ENCODE measurements at places on chromosomes 2 and 18.

- no peak for DNase-seq
Measured at GRCh38 chr2:112960230-112960825, 17.5 kb upstream of the IL36G start.

DNA sequence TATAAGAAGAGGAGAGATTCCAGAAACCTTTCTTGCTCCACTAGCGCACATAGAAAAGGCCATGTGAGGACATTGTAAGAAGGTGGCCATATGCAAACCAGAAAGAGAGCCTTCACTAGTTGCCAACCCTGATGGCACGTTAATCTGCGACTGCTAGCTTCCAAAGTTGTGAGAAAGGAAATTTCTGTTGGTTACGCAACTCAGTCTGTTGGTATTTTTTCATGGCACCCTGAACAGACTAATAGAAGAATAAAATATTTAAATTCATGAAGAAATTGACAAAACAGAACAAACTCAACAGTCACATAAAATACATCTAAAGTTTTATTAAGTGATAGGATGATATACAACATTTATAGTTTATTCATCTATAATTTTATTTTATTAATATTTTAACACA lies 625.9 kb upstream of the NRXN1 start:
- no peak for DNase-seq

DNA sequence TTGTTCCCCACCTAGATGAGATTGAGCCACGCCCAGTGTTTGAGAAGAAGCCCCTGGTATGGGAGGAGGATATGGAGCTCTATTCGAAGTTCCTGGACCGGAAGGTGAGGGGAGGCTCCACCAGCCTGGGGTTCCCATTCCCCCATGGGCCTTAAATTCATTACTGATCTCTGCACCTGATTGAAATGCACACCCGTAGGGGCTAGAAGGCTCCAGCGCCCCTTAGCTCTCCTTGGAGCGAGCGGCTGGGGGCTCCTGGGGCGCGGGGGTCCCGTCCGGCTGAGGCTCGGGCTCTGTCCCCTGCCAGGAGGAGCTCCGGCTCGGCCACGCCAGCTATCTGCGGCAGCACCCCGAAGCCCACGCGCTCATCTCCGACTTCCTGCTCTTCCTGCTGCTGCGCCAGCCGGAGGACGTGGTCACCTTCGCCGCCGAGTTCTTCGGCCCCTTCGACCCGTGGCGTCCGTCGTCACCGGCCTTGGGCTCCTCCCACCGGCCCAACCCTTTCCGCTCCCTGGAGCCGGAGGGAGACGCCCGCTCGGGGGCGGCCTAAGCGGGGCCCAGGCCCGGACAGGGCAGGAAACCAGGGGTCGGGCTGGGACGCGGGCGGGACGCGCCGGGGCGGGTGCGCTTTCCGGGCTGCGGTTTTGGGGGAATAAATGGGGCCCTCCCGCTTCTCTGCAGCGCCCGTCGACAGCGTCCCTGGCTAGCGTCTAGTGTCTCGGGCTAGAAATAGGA lies 10.9 kb downstream of the CATIP start:
- DNase-seq = peak; percentile 32

DNA sequence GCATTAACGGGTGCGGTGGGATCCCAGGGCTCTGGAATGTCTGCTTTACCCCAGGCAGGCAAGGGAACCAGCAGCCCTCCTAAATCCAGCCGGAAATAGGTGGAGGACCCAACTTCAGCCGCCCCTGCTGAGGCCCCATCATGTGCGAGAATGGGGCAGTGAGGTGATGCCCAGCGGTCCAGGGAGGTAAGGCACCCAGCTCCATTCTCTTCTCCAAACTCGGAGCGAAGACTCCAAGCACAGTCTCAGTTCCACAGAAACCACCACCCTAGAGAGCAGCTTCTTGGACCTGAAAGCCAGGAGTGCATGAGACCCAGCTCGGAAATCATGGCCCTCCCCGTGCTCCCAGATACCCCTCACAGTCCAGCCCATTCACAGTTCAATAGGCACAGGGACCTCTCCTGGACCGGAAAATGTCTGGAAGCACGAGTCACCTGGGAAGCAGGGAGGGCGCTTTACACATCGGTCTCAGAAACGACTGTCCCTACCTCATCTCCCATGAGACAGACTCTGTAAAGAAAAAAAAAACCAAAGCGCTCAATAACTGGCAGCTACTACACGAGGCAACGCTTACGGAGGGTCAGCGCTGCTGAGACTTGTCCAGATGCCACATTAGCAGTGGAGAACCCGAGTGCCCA lies 2.0 kb downstream of the SDC1 start:
- no peak for DNase-seq

GRCh38 chr18:13496691-13497281 lies 229.6 kb downstream of the FAM210A start:
- no peak for DNase-seq

GRCh38 chr18:9287036-9287435 lies 47.5 kb upstream of the TWSG1 start:
- no peak for DNase-seq

DNA sequence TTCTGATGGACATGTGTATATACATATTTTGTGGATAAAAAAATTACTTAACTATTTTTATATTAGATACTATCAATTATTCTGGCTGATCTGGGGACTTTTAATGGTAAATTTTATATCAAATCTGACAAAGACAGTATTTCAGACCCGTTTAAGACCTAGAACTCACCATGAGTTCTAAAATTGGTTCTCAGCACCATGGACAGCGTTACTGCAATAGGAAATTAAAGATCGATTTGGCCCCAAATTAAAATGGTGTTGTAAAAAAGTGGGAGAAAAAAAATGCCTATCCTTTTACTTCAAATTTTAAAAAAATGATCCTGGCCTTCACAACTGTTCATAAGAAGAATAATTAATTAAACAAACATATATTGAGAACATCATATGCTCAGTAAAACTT lies 919 bp upstream of the SCN2A start:
- DNase-seq = peak; percentile 31

- no peak for DNase-seq
Measured at GRCh38 chr2:176851200-176851888, 361.2 kb upstream of the HNRNPA3 start.

GRCh38 chr2:139850254-139850890 lies 1070.2 kb upstream of the NXPH2 start:
- DNase-seq = no peak

- no peak for DNase-seq
Measured at GRCh38 chr2:201794294-201794693, 12.0 kb upstream of the CDK15 start.

- DNase-seq = no peak
Measured at GRCh38 chr2:28101892-28102291, 211.4 kb downstream of the BABAM2 start.

DNA sequence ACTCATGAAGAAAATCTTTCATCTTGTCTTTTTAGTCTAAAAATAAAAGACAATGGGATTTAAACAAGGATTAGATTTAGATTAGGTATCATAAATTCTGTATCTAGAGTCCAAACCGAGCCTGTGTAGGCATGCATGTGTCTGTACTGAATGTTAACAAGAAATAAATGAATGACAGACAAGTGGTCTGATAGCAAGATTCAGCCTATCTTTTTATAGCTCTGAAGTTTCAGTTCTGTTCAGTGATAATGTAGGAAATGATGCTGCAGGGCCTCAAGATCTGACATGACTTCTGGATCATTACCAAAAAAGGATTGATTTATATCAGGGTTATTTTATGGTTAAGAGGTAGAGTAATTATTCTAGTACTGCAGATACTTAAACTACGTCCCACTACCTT lies 137.0 kb upstream of the ATP5MC3 start:
- DNase-seq = no peak

DNA sequence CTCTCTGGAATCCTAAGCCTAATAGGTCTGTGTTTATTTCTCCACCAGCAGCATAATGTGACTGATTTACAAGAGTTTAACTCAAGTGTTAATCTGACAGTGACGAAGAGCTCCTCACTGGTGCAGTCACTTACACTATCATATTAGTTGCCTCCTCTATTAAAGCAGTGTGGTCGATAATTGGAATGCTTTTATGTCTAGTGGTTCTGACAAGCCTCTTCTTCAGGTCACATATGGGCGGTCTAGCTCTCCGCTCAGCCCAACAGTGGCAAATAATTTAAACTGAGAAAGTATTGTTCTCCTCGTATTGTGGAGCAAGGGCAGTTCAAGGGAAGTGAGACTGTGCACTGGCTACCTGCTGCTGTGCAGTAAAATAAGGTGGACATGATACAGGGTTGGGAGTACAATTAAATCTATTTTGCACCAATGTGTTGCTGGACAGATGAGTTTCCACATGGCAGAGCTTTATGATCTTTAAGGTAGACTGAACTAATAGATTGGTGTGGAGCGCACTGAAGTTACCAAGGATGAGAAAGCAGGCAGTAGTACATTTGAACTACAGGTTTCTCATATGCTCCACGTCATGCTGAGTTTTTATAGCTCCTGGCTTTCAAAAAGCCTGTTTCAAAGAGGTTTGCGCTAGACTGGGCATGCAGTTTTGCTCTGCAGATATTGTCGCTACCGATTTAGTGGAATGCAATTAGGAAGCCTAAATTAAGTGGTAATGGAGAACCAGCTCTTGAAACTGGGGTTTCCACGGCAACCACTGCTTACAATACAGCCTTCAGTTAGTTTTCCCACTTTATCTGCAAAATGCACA lies 151.7 kb upstream of the POU3F3 start:
- DNase-seq = no peak

DNA sequence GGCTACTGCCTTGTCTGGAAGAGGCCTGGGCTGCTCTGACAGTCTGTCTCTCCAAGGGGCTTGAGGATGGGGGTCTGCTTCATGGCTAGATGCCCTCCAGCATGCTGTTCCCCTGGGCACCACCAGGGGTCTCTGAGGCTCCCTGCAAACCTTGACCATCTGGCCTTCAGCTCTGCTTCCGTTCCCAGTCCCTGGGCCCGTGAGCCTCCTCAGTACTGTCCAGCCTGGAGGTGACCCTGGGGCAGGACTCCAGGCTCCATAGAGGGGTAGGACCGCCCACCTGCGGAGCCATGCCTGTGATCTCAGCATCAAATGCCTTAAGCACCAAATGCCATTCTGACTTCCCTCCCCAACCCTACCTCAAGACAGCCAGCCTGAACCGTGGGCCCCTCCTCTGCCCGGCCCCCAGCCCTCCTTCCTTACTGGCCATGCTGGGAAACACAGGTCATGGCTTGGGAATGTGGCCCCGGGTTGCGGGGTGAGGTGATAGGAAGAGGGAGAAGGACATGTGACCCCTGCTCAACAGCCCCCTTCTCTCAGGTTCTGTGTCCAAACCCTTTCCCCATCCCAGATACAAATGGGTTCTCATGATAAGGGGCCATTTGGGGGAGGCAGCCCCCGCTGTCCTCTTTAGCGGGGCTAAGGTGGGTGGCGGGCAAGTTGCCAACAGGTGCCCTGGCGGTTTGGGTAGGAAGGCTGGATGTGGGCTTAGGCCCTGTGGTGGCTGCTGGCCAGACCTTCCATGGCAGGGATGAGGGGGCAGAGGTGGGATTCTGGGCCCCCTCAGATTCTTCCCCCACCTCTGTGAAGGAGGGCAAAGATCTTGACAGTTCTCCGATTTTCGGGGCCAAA lies 25.0 kb downstream of the SPEG start:
- no peak for DNase-seq

GRCh38 chr2:188142088-188142487 lies 149.6 kb upstream of the GULP1 start:
- DNase-seq = no peak

GRCh38 chr2:198175271-198175670 lies 370.9 kb downstream of the PLCL1 start:
- no peak for DNase-seq

DNA sequence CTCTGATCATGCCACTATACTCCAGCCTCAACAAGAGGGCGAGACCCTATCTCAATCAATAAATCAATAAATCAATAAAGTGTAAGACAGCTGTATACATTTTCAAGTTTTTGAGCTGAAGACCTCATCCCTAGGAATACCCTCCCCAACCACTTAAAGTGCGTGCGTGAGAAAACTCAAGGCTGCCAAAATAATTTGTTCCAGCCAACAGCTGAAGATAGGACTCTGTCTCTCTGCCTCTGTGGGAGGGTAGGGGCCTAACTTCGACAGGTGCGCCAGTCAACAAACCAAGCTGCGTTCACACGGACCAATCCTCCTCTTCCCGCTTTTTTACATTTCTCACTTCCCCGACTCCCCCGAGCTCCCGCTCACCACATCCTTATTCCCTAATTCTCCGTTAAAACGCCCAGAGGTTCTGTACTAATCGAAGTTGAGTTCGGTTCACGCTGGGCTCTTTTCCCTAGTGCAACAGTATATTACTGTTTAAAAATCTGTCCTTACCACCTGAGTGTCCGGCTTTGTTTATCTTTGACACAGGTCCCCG lies 618 bp downstream of the POLR2D start:
- DNase-seq = peak; percentile 32

DNA sequence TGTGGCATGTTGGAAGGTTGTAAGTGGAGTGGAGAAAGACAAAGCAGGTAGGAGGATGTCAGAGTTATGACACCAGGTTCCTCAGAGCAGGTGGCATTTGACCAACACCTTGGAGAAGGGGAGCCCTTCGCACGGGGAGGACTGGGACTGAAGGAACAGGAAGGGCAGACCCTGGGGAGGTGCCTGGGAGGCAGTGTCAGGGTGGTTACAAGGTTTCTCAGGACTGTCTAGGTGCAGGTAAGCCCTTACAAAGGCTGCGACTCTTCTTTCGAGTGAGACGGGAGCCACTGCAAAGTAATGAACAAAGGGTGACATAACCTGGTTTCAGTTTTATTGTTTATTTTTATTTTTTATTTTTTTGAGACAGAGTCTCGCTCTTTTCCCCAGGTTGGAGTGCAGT lies 84.6 kb downstream of the EIF2AK3 start:
- no peak for DNase-seq

DNA sequence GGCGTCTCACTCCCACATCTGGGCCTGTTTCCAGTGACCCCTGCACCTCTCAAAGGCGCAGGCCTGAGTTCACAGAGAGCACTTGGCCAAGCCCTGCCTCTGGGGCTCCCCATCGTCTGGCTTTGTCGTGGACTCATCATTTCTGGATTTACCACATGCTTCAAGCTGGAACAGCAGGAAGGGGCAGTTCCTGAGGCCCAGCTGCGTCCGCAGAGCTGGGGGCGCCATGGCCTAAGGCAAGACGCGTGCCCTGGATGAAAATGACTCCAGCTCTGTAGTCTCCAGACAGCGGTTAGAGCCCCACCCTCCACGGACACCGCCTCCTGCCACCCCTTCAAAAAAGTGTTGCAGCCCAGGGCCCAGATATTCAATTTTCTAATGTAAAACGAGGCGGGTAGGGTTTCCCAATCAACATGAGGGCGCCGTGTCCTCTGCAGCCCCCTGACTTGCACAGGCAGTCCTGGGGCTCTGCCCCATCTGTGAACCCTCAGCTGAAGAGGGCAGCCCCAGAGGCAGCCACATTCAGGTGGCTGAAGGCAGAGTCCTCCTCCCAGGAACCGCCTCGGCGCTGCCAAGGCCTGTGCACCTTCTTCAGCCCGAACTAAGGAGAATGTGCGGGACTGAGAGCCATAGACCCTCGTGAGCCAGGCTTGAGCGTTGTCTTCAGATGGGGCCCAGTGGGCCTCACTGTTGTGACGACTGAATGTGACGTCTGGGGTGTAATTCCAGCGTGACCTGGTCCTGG lies 85.5 kb downstream of the NFATC1 start:
- DNase-seq = no peak

DNA sequence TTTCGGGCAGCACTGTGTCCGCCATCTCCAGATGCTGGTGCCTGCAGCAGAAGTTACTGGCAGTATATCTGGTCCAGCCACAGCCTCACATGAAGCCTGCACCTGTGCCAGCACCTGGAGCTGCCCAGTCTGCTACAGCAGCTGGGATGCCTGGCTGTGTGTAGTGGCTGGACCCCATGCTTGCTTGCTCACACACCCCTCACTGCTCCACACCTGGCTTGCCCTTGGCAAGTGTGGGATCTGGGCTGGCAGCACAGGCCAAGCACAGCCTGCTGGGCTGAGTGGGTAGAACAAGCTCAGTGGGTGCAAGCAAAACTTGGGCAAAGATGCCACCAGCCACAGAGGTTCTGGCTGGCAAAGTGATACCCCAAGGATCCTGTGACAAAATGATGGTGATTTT lies 209.4 kb upstream of the RASGRP3 start:
- DNase-seq = no peak
